Central memory CD4-positive, alpha-beta T cell (primary cell): ENCODE measurements at places on chromosomes 6 and 20.

GRCh38 chr6:10099529-10100140, 315.2 kb downstream of the TFAP2A start:
- DNase-seq, result no peak

- DNase-seq, result no peak
These were observed 43.5 kb upstream of the SLC9A8 start for GRCh38 chr20:49769048-49769581.

DNA sequence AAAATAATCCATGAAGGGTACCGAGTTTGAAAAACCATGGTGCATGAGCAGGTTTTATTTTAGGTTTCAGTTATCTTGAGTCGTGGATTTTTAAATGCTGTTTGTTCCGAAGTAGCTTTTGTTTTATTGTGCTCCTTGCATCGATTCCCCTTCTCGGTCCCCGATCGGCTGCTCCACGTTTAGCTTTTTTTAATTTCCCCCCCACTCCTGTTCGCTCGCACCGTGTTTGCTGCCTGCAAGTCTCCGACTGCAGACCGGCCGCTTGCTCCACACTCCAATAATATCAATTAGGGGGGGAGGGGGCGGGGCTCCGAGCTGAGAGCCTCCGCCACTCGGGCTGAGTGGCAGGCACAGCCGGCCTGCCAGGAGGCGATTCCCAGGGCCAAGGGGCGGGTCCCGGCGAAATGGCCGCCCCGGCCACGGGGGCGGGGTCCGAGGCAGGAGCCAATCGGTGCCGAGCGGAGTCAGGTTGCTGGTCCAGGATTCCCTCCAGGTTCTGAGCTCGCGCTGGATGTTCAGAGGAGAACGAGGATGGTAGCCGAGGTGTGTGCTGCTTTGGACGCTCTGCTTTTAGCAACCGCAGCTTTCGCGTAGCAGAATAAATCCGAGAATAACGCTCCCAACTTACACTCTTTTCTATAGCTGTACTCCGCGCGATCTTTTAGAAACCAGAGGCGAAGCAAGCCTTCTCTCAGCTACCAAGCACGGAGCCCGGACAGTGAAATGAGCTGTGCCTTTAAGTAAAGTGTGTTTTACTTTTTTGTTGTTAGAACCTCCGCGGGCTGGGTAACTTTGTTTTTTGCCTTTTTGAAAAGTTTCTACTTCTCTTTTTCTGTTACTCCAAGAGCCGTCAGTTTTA, at the start of gene EPHA7:
EPHA7 (minus strand) TSS at position 256 of the 859 bp plus-strand sequence; CDS start at position 38, 218 bp downstream.
- DNase-seq, result no peak

GRCh38 chr6:156027248-156027626, 571.6 kb upstream of the NOX3 start:
- no peak for DNase-seq
